ENCODE measurements at places on chromosomes 16 and 17.

- DNase-seq, result peak; percentile 66
These were observed at the start of gene MYO18A for GRCh38 chr17:29180034-29180787. Gene MYO18A (minus strand): TSS chr17:29180398. CDS start chr17:29166940, 13,458 bp downstream.

DNA sequence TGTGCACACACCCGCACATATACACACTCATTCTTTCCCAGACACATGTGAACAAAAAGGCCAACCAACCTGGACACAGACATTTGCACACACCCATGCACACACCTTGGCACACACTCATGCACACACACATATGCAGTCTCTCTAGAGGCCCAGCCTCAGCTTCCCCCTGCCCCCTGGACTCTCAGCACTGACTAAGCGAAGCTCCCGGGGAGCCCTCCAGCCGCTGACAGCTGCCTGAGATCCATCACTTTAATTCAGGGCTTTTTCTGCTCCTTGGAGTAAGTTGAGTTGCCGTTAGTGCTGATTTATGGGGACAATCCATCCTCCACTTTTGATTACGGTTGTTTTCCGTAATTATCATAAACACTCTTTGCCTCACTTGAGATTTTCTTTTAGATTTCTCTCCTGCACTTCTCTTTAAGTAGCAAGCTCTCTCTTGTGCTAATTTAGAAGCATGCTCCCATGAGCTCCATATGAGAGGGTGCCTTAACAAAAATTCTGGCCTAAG is 158.6 kb upstream of the CDC42EP4 start:
- DNase-seq, result no peak

- no peak for DNase-seq
These were observed 47.2 kb downstream of the YPEL2 start for GRCh38 chr17:59378675-59379074.

DNA sequence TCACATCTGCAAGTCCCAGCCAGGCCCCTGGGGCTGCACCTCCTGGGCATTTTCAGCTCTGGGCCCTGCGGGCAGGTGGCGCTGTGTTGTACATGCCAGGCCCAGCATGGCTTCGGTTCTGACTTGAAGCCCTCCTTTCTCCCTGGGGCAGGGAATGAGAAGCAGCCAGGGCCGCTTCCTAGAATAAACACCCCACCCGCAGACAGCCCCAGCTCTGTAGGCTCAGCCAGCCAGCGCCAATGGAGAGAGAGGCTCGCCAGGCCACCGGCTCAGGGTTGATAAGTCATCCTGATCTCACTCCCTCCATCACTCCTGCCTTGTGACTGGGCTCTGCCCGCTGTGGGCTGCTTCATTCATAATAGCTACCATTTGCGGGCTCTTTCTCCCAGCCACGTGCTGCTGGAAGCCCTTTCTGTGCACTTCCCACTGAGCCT is 6.0 kb upstream of the GLIS2 start:
- no peak for DNase-seq

DNA sequence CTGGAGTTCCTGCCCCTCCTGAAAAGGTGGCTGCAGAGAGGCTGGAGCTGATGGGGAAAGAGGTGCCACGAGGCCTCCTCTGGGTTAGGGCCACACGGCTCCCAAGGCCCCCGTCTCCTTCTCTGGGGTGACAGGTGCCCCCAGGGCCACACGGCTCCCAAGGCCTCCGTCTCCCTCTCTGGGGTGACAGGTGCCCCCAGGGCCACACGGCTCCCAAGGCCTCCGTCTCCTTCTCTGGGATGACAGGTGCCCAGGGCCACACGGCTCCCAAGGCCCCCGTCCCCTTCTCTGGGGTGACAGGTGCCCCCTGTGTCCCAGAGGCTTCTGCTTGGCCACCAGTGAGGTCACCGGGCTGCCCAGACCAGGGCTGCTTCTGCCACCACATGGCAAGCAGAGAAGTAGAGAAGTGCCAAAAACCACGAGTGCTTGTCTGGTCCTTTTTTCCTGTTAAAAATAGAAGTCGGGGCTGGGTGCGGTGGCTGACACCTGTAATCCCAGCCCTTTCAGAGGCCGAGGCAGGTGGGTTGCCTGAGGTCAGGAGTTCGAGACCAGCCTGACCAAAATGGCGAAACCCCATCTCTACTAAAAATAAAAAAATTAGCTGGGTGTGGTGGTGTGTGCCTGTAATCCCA is 4.1 kb downstream of the CAPN15 start:
- DNase-seq, result no peak

DNA sequence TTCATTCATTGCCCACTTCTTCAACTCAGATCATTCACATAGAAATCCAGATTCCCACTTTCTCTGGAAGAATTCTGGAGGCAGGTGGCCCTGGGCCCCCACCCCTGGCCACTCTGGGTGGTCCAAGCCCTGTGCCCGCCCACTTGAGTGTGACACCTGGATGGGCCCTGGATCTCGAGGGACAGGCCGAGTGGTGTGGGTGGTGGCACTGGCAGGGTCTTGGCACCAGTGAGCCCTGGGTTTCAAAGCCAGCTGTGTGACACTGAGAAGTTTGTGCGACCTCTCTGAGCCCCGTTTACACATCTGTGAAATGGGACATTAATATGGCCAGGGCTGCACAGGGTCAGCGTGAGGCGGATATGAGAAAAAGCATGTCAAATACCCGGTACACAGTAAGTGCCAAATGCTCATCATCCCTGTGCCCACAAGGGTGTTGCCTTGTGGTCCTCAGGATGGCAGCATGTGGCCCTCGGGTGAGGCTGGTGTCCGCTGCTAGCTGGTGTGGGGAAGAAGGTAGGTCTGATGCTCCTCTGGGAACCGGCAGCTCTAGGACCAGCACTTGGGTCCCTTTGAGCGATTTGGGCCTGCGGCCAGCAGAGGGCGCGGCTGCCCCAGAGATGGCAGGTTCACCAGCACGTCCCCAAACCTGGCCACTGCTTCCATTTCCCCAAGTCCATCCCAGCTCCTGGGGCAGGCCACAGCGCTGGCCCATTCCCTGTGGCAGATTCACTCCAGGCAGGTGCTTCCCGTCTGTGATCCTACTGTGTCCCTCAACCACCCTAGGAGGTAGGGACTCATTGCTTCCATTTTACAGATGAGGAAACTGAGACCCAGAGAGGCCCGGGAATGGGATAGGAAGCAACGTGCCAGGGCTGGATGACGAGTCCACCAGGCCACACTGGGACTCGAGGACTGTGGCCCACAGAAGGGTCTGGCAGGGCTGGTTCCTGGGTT is 3.6 kb downstream of the OSGIN1 start:
- DNase-seq, result no peak

GRCh38 chr17:66191593-66192377 is at the start of gene CEP112:
Gene CEP112 (minus strand): TSS chr17:66192133.
- DNase-seq, result peak; percentile 52

- peak; percentile 32 for DNase-seq
These were observed 8.7 kb upstream of the ADAMTS18 start for GRCh38 chr16:77443357-77444146.

GRCh38 chr17:63450551-63450950 is 4.4 kb upstream of the CYB561 start:
- DNase-seq, result no peak

- no peak for DNase-seq
These were observed 27.8 kb upstream of the INTS2 start for GRCh38 chr17:61955619-61956018.

DNA sequence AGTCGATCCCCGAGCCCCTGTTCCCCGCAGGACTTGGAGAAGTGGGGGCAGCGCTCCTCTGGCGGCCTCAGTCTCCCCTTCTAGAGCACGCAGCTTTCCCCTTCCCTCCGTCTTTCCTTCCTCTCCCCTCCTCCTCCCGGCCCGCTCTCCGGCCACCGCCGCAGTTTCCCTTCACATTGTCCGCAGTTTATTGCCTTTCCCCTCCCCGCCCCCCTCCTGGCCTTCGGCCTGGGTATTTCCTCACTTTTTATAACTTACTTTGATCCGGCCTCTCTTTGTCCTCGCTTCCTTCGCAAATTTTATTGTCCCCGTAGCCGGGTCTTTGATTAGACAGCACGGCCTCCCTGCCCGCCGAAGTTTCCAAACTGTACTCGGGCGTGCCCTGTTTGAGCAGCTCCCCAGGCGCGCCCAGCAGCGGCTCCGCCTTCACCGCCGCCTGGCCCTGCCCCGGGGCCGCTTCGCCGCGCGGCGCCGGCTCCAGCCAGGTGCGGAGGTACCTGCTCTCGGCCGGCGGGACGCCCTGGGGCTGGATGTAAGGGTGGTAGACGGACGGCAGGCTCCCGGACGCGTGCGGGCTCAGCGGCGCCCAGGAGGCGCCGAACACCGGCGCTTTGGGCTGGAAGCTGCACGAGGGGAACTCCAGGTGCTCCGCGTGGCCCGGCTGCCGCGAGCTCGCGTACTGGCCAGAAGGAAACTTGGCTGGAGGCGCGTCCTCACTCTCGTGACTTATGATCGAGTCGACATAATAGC is 488 bp downstream of the HOXB9 start:
- DNase-seq, result no peak

DNA sequence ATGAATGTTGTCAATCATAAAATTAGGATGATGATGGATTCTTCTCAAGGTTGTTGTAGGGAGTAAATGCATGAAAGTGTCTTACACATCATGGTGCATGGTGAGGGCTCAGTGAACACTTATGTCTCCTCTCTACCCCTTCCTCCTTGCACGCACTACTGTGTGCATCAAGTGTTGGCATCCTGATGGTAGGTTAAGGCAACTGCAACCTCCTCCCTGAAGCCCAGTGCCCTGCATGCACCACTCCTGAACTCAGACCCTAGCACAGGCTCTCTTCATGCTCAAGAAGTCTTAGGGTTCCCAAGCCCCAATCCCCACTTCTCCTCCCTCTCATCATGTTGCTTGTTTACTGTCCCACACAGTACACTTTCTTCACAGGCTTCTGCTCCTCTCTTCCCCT is 105.8 kb upstream of the DNAH9 start:
- no peak for DNase-seq

DNA sequence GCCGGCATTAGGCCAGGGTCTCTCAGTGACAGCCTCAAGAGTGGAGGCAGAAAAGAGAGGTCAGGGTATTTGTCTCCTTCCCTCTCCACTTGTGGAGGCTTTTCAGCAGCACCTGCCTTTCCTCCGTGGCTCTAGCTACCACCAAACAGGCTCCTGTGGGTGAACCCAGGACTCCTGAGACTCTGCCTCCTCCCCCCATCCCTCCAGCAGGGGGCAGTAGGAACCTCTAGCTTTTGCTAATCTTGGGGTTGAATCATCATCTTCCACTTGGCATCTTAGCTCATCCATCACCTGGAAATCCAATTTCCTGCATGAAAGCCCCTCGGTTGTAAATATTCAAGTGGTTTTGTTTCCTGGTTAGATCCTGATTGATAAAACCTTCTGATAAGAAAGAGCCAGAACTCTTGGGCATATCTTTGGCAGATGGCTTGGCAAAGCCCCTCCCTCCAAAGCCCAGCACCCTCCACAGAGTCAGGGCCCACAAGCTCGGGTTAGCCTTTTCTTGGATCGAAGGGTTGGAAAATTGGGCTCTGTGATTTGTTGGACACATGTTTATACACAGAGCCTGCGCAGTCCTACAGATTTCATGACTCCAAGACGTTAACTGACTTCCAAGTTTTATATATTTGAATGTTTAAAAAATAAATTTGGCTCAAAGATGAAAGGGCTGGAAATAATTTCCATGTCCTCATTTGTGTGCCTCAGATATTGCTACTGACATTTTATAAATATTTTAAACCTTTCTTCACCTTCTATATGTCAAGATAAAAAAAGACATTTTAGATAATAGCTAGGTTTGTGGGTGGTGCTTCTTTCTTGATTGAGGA is 322.1 kb downstream of the MAP2K4 start:
- DNase-seq, result no peak

- no peak for DNase-seq
These were observed 13.2 kb downstream of the IL4R start for GRCh38 chr16:27326738-27327585.

DNA sequence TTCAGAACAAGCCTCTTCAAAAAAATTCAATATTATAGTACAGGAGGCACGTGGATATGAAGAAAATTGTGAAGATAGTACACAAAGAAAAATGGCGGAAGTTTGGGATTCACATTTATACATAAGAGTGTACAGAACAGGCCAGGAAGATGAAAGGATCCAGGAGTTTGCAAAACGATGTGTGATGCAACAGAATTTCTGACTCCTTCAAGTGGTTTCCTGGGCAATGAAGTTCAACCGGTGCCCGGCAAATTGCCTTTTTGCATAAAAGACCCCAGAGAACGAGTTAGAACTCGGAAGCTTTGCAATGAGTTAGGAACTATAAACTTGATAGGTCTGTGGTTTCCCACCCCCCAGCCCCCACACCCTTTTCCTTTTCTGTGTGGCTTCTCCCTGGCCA is 189.1 kb downstream of the SALL1 start:
- no peak for DNase-seq

DNA sequence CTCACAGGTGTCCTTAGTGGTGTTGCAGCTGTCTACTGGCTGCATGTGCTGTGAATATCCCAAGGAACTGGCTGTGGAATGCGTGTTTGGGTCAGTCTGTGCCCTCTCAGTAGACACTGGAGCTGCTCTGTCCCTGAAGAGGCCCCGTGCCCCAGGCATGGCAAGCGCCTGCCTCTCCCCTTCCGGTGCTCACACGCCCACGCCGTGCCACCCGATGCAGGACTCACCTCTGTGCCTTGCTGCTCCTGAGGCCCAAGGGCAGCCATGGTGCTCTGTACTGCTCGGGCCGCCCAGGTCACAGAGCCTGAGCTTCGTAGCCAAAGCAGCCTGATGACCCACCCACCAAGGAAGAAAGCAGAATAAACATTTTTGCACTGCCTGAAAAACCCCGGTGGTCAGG is 10.0 kb downstream of the RGS11 start:
- no peak for DNase-seq
